Amniotic epithelial cell (primary cell): ENCODE measurements at places on chromosomes 1 and 21.

GRCh38 chr1:2474104-2474844, 1.8 kb upstream of the PLCH2 start:
- no peak for DNase-seq

DNA sequence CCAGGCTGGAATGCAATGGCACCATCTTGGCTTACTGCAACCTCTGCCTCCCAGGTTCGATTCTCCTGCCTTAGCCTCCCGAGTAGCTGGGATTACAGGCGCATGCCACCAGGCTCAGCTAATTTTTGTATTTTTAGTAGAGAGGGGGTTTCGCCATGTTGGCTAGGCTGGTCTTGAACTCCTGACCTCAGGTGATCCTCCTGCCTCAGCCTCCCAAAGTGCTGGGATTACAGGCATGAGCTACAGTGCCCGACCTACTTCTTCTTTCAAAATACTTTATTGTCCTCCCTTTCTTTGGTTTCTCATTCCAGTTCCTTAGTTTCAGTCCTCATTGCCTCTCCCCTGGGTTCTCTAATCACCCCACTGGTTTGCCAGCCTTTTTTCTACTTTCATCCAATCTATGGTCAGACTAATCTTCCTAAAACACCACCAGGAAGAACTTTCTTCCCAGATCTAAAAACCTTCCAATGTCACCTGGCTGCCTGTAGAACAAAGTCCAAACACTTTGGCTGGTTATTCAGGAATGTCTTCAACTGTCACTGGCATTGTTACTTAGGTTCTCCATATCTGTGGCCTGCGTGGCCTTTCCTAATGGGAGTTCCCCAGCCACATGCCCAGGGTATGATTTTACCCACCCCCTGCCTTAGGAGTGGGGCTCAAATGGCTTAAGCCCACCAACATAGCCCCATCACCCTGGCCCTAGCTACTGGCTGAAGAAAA, 29.0 kb upstream of the SLC30A1 start:
- no peak for DNase-seq

DNA sequence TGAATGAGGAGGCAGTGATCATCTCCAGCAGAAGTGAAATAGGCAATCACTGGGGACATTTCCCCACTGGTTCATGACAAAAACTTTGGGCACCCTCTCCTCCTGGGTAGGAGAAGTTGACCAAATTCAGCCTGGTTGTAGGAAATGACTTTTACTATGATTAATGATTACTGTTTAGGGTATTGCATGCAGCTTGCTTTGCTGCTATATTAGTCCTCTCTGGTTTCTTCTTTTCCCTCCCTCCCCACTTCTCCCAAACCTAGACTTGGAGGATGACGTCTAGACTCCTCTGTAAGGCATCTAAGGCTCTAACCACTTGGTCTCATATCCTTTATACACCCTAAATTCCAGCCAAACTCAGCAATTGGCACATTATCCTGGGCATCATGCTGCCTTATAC, 3.4 kb upstream of the RGS16 start:
- no peak for DNase-seq

GRCh38 chr1:173195596-173196088, 11.5 kb downstream of the TNFSF4 start:
- DNase-seq, result no peak

DNA sequence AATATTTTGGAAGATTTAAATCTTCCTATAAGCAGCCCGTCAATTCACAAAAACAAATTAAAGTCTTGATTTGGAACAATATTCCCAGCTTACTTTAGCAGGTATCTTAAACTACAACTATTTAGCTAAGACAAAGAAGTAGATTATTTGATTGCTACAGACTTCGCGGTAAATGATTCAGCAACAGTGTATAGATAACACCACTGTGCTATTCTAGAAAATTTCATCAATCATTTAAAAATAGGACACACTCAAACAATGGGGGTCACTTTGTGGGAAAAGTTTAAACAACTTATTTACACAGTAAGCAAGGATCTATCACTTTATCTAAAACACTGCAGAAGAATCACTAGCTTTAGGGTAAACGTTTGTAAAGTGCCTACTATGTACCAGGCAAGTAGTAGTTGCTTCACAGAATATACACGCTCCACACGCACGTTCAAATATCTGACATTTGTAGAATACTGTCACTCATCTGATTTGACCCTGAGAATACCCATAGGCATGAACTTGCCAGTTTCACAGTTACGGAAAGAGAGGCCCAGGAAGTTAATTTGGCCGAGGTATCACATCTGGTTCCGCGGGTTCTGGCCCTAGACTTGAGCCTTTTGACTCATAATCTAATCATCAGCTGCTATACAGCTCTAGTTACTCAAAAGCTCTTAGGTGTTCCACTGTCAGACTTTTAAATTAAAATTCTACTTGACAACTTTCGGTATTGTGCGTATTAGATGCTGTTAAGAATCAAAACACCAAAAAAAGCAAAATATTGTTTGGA, 876 bp downstream of the DENND2C start:
- peak; percentile 43 for DNase-seq

- peak; percentile 16 for DNase-seq
Observed at GRCh38 chr1:180923021-180923841, 10.5 kb downstream of the KIAA1614 start.

- DNase-seq, result no peak
Observed at GRCh38 chr1:24967555-24967954, 37.5 kb upstream of the RUNX3 start.

- DNase-seq, result no peak
Observed at GRCh38 chr1:51301844-51302162, 28.6 kb downstream of the TTC39A start.

GRCh38 chr1:119373465-119373864, 4.9 kb downstream of the HAO2 start:
- peak; percentile 40 for DNase-seq

GRCh38 chr1:39131940-39132339, 72.6 kb upstream of the MACF1 start:
- no peak for DNase-seq

- DNase-seq, result no peak
Observed at GRCh38 chr21:27837936-27838335, 871.0 kb upstream of the ADAMTS5 start.

DNA sequence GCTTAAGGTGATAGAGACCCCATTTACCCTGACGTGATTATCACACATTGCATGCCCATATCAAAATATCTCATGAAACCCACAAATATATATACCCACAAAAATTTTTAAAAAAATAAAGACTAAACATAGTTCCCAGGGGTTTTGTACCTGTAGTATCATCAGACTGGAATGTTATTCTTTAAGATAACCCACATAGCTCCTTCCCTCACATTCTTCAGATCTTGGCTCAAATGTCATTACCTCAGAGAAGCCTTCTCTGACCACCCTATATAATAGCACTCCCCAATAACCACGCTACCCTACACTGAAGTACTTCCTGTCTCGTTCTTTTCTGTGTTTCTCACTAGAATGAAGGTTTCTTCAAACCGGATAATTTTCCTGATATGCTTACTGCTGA, 138.3 kb upstream of the SNX7 start:
- peak; percentile 11 for DNase-seq

DNA sequence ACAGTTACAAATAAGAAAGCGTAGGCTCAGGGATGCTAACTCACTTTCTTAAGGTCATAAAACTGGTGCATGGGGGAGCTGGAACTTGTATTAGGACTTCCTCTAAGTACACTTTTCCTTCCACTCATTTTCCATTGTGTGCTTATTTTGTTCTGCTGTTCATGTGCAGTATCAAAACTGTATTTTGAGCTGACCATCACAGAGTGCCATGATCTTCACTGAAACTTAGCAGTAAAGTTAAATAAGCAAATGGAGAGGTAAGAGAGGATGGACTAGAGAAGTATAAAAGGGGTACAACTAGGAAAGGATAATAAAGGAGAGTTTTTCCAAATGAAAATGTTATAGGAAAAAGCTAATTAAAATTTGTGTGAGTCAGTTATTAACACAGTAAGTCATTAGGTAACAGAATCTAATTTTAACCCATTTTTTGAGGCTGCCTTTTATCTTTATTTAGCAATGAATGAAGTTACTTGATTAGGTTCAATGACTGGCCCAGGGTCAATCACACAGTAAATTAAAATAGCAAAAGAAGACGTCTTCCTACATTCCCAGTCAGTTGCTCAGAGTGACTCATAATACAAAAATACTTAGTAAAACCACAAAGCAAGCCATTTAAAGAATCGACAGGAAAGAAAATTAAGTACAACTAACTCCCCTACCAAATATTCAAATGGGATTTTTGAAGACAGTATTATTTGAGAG, 165.8 kb upstream of the C1orf105 start:
- DNase-seq, result peak; percentile 82

DNA sequence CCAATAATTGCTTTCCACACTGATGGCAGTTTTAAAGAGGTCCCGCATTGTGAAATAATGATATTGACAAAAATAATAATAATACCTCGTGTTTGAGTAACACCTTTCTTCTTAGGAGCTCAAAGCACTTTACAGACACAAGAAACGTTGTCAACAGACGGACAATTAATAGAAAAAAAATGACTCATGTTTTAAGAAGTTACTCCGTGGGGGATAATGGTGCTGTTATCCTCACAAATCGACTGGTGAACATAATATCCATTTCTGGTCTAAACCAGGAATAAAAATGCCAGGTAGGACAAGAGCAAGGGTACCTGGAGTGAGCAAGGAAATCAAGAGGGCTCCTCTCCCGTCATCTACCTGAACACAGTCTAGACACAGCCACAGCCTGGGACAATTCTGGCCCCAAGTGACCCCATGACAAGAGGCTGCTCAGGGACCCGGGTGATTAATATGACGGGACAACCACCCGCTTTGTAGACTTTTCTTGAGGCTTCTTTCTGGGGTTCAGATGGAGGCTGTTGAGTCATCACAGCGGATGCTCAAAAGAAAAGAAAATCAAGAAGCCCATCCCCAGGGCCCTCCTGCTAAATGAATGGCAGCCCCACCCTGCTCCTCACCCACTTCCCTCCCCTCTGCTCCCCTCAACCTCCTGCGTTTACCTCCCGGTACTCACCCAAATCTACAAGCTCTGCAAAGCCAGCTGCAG, 146.2 kb upstream of the IRF2BP2 start:
- peak; percentile 58 for DNase-seq

GRCh38 chr1:51044199-51044598, 57.8 kb upstream of the C1orf185 start:
- DNase-seq, result no peak

DNA sequence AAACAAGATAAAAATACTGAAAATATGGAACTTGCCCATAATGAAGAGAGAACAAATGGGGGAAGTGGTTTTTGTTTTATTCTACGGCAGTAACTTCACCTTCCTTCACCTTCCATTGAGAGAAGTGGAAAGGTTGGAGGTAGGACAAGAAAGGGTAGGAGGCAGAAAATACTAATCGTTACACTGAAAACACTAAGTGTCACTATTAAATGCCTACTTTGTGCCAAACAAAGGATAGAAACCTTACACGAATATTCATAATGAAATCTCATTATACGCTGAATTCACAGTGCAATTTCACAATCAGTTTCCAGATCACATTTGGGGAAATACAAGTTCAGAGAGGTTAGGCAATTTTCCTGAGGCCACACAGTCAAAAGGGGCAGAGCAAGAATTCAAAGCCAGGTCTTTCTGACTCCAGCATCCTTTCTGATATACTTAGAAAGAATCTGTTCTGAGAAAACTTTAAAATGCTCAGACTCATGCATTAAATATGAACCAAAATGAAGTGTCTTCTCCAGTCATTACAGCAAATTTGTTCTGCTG, 3.0 kb downstream of the TIAM1 start:
- no peak for DNase-seq

- DNase-seq, result no peak
Observed at GRCh38 chr1:175167861-175168260, 24.7 kb downstream of the KIAA0040 start.

DNA sequence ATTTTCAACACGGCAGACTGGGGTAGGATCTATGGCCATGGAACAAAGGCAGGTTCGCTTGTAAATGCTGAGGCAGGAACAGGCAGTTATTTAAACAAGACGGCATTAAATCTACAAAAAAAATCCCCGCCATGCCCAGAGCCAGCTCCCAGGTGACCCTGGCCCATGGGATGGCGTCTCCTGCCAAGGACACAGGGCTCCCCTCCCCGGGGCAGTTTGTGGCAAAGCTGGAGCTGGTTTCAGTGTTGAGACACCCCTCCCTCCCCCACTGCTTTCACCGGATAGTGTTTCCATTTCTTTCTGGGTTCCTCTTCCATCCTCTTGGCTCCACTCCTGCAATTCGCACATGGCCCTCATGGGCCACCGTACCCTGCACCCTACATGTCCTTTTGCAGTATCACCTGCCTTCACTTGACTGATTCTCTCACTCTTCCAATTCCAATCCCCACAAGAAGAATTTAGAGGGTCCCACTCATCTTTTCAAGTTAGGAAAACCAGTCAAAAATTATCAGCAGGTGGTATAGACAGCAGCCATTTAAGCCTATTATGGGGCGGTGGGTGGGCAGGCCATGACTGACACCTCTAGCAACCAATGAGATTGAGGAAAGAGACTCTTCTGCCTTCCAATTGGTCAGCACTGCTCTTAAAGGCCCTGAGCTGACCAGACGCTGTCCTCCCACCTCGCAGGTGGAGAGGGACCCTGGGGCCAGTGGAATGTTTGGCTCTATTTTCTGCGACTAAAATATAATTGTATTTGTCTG, 52.0 kb downstream of the OLIG1 start:
- peak; percentile 27 for DNase-seq

DNA sequence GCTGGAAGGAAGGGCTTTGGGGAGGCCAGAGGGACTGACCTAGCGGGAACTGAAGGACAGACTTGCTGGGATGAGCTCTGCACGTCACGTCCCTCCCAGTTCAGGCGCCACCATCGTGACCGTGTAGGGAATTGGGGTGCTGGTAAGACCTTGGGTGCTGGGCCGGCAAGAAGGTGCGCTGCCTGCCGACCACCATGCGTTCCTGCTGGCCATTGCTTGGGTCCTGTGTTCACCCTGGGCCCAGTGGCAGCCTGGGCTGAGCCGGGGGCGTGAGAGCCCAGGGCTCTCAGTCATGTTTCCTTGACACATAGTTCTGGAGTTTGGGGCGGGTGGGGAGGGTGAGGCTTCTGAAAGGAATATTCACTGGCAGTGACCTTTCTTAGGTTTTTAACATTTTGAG, 176.0 kb downstream of the CAMTA1 start:
- DNase-seq, result no peak

DNA sequence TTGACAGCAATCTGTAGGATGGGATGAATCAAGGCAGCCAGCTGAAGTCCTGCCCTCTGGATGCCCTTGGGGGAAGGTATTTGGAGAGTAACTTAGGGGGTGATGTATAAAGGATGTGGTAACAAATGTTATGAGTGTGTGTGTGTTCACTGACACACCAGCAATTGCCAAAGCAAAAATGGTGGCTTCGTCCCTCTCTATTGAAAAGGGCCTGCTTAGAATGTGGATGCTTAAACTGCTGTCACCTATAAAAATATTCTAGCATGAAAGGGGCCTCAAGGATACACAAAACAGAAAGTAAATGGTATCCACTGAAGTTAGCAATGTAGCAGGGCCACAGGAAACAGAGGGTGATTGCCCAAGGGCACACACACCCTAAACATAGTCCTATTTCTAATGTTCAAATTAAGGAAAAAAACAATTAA, 15.1 kb upstream of the AIM2 start:
- peak; percentile 54 for DNase-seq

DNA sequence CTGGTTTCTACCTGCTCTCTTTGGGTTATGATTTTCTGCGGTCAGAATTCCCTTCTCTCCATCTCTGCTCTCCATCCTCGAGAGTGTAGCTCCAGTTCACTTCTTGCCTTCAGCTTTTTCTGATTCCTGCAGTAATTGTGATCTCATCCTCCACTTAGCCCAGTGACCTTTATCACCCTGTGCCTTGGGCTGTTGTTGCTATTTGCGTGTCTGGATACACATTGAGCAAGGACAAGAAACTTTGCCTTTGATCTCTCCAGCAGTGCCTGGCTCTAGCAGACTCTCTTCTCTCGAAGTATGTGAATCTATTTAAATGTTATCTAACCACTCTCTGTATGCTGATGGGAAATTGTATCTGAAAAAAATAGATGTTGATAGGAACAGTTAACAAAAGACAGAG, 76.4 kb upstream of the MARK1 start:
- DNase-seq, result no peak
